Retinal pigment epithelial cell (primary cell): ENCODE measurements at places on chromosomes 7 and 10.
A peak's percentile ranks its signal among the peaks of the same experiment; 100 is the strongest.

DNA sequence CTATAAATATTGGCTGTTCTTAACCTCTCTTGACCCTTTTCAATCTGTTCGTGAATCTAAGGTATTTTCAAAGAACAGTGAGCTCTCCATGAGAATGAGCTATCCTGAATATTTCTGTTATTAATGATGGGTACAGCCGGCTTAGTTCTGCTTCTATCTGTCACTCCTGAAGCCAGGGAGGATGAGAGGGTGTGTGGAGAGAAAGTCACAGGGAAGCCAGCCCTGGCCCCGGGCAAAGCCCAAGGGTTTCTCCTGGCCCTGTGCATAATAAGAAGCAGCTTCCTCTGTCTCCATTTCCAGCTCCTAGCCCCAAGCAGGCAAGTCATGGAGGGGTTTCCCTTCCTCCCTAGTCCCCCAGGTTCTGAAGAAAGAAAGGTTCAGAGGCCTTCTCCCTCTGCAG, 151.1 kb downstream of the KCNMA1 start:
- DNase-seq, result no peak

- peak; percentile 38 for DNase-seq
These were observed 483.0 kb downstream of the PLXDC2 start for GRCh38 chr10:20299034-20299736.

GRCh38 chr7:19392246-19392645, 247.0 kb upstream of the FERD3L start:
- DNase-seq, result peak; percentile 63

DNA sequence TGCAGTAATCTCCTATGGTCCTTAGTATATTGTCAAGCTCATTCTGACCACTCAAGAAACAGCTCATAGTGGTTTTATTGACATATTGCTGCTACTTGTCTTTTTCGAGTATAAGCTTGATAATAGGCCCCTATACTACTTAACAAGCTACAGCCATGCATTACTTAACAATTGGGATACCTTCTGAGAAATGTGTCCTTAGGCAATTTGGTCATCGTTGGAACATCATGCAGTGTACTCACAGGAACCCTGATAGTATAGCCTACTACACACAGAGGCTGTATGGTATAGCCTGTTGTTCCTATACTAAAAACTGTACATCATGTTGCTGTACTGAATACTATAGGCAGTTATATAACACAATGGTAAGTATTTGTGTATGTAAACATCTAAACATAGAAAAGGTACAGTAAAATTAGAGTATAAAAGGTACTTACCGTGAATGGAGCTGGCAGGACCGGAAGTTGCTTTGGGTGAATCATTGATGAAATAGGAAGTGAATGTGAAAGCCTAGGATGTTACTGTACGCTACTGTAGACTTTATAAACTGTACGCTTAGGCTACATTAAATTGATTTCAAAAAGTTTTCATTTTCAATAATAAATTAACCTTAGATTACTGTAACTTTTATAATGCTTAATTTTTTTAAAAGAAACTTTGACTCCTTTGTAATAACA, 160.9 kb downstream of the LRRC4 start:
- no peak for DNase-seq

DNA sequence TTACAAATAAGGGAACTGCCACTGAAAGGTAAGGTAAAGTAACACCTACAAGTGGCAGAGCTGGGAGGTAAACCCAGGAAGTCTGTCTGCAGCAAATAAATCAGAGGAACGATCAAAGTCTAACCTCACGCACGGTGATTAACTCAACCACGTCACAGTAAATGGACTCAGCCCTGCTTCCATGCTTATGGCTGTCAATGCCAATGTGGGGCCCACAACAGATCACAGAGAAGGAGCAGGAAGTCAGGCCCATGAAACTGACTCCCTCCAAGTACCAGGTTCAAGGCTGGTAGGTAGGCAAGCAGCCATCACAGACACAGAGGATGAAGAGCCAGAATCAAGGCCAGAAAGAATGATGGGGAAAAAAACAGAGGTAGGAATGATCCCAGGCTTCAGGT, 38.0 kb upstream of the ACSL5 start:
- no peak for DNase-seq

- DNase-seq, result no peak
These were observed 56.5 kb upstream of the PAPSS2 start for GRCh38 chr10:87603196-87603595.

DNA sequence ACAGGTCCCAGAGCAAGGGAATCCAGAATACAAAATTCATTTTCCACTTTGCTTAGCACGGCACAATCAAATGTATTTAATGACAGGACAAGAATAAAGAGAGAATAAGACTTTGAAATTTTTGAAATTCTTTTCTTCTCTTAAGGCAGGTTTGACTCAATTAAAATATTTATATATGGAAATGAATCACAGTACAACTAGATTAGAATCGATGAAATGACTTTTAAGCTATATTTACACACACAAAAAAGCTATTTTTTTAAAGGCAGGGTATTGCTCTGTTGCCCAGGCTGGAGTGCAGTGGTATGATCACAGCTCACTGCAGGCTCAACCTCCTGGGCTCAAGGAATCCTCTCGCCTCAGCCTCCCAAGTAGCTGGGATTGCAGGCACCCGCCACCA, 265.4 kb upstream of the SLC26A5 start:
- no peak for DNase-seq

- no peak for DNase-seq
These were observed 280.1 kb downstream of the OTUD1 start for GRCh38 chr10:23718946-23719345.

DNA sequence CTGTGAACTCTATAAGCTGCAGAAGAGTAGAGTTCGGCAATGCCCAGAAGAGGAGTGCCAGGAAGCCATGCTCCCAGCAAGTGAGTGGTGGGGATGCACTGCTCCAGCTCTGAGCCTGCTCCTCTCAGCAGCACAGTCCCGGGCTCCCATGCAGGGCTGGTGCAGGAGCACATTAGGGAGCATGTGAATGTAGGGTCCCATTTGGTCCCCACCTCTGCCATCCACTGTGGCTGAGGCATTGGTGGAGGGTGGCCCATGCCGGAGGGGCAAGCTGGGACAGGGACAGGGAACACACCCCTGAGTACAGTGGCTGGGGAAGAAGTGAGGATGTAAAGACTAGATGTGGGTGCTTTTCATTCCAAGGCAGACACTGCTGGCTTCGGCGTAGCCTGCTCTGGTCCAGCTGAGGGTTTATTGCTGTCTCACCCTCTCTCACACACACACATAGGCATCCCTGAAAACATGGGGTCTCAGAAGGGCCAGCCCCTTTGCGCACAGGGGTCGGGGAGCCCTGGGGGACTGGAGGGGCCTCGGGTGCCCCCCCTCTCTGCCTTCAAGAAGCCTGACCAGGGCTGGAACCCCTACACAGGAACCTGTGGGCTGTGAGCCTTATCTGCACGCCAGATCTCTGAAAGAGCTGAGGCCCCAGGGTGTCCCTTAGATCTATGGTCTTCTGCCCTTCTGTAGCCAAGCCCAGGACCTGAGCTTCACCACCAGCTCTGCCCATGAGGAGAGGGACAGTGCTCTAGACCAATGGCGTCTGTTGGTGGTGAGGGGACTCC, 341.0 kb downstream of the TCERG1L start:
- DNase-seq, result no peak

GRCh38 chr10:111072232-111072631, 4.6 kb upstream of the ADRA2A start:
- DNase-seq, result no peak

GRCh38 chr7:122199171-122199570, 55.1 kb upstream of the AASS start:
- no peak for DNase-seq

GRCh38 chr10:43130770-43131171, 7.5 kb upstream of the CSGALNACT2 start:
- DNase-seq, result no peak

DNA sequence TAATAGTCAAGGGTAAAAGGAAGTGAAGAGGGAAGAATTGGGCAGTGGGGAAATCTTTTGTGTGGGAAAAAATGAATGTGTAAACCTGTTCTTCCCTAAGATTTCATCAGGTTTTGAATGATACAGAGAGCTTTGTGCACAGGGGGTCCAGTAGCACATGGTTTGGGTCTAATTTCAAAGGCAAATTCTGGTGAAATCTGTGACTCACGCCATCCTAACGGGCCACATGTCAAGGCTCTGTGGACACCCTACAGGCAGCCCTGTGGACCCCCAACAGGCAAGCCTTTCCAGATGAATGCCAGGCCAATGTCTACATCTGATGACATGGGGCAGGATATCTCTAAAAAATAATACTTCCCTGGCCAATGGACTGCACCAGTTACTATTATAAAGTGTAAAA, 309.8 kb downstream of the PARD3 start:
- no peak for DNase-seq
